Activated CD4-positive, alpha-beta T cell treated with anti-CD3 and anti-CD28 coated beads, Interleukin-2, amount 50 U/mL, for 48 hours (primary cell): ENCODE measurements at places on chromosomes 1 and 21.

- no peak for DNase-seq
Measured at GRCh38 chr1:101310506-101310905, 73.7 kb downstream of the S1PR1 start.

- DNase-seq, result no peak
Measured at GRCh38 chr21:20703112-20703767, 295.0 kb upstream of the NCAM2 start.

- DNase-seq, result no peak
Measured at GRCh38 chr1:228999446-229000170, 264.3 kb downstream of the RHOU start.

DNA sequence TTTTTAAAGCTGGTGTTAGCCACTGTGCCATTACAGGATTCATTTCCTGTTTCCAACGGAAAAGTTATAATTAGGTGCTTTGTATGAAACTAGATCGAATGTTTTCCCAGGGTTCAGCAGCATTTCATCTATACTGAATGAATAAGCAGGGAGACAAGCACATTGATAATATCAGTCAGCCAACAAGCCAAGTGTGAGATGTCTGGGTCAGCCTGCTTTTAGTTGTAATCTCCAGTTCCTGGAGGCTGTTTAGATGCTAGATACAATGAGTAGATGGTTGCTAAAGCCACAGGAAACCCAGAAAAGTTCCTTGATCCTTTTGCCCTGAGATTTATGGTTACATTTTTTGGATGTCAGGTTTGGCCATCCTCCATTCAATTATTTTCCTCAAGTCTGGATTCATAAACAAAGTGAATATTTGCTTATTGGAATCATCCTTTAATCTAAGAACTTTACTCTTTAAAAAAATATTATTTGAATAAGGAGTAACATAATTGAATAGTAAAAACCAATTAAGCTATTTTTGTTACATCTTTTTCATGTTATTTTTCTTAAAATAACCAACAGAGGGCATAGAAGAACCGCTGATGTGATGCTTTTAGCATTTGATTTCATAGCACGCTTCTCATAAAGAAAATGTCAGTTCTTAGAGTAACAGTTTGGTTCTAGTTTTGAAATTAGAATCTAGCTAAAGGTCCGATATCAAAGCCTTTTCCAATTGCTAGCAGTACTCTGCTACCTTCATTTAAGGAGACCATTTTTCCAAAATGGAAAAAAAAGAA, 76.6 kb downstream of the HSPA13 start:
- DNase-seq, result no peak

- no peak for DNase-seq
Measured at GRCh38 chr1:30735124-30735523, 11.7 kb upstream of the MATN1 start.

- DNase-seq, result no peak
Measured at GRCh38 chr1:176199707-176200106, 7.4 kb downstream of the COP1 start.
